ENCODE measurements at places on chromosomes 13 and 19.

DNA sequence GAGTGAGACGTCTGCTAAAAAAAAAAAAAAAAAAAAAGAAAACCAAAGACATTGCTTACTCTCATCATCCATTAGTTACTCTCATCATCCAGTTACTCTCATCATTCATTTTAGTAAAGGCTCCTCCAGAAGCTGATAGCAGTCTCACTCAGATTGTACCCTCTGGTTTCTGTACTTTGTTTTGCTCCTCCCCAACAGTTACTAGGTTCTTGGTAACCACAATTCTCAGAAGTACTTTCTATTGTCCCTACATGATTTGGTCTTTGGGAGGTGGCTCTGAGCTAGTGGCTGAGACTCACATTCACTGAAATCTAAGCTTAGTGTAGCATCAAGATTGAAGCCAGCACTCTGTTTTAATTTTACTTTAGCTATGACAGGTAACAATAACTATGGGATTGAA, 14.3 kb downstream of the ERICH4 start:
- no peak for DNase-seq

- DNase-seq: no peak
Measured at GRCh38 chr13:31092646-31093045, 69.1 kb downstream of the HSPH1 start.

GRCh38 chr19:34411216-34411615, 7.0 kb downstream of the PDCD2L start:
- DNase-seq: no peak

DNA sequence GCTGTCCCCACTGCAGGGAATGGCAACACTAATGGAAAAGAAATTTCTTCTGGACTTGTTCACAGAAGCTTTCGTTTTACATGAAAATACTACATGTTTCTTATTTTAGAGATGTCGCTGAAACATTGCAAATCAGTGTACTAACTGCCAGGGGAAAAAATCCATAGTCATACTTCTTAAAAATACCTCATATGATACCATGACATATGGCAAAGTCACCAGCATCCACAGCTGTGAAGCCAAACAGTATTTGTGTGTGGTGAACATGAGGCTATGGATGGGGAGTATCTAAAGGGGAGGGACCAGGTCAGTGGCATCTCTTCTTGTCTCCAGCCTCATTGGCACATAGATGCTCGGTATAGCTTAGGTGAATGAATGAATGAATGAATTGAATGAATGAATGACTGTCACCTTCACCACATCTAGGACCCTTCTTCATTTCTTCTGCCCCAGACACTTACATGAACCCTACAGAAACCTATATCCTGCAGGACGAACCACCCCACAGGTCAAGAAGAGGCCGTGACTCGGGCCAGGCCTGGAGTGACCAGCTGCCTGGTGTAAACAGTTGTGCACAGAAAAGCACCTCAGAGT, 14.6 kb upstream of the CD33 start:
- no peak for DNase-seq

GRCh38 chr13:82412749-82413148, 1469.5 kb downstream of the SLITRK1 start:
- no peak for DNase-seq

GRCh38 chr13:51683597-51683996, 99.3 kb downstream of the WDFY2 start:
- DNase-seq: no peak

GRCh38 chr13:32538143-32538620, 413 bp downstream of the N4BP2L2 start:
- no peak for DNase-seq

DNA sequence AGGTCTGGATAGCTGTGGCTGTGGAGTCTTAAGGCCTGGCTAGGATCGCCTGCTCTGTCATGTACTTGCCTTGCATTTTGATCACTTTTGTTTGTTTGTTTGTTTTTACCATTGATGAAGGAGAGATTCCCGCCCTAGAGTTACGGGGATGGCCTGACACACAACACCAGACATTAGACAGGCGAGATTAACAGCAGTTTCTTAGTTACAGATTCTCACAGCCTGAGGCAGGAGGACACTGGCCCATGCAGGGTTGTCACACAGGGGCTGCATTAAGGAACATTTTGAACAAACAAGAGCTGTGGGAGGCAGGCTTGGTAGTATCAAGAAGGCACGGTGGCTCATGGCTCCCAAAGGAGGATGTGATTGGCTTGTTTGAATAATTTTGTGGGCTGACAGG, 291.8 kb downstream of the HS6ST3 start:
- no peak for DNase-seq

- DNase-seq: no peak
Measured at GRCh38 chr19:5454743-5455142, 474 bp upstream of the ZNRF4 start.

- no peak for DNase-seq
Measured at GRCh38 chr13:74461011-74461410, 326.8 kb upstream of the KLF12 start.

- DNase-seq: no peak
Measured at GRCh38 chr13:25037057-25037813, 58.7 kb upstream of the PABPC3 start.

- DNase-seq: no peak
Measured at GRCh38 chr13:59588717-59589067, 575.0 kb downstream of the DIAPH3 start.

GRCh38 chr19:41479757-41480191, 36.8 kb downstream of the ERICH4 start:
- peak; percentile 12 for DNase-seq

DNA sequence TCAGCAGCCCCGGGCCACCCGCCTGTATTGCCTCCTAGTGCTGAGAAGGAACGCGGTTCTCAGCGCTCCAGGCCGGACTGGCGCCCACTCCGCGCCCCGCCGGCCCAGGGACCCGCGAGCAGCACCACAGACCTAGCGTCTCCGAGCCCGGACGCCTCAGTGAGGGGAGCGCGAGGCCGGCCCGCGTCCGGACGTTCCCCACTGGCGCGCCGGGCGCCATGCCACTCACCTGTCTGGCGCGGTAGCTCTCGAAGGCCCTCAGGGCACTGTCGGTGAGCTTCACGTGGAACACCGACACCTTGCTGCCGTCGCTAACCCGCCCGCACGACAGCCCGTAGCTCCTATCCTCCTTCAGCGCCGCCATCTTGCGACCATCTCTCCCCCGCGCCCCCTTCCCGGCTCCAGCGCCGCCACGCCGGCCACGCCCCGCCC, at the start of gene ELL:
ELL (minus strand) TSS at position 379 of the 432 bp plus-strand sequence; CDS start at position 364, 15 bp downstream.
- DNase-seq: no peak

- DNase-seq: no peak
Measured at GRCh38 chr13:106153041-106153440, 382.4 kb downstream of the EFNB2 start.

DNA sequence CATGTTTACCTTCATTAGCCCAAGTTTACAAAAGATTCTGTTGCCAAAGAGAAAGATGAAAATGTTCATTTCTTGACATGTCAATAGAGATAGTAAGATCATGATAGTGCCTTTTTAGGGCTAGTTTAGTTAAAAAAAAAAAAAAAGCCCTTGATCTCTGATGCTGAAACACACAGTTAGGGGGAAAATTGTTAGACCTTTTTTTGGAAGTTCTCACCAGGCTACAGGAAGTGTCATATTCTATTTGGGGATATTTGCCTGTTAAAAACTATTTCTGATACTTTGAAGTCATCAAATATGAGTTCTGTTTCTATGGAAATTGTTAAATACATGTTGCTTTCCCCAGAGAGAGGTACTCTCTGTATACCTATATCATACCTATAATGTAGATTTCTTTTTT, 21.6 kb downstream of the SLAIN1 start:
- DNase-seq: no peak

DNA sequence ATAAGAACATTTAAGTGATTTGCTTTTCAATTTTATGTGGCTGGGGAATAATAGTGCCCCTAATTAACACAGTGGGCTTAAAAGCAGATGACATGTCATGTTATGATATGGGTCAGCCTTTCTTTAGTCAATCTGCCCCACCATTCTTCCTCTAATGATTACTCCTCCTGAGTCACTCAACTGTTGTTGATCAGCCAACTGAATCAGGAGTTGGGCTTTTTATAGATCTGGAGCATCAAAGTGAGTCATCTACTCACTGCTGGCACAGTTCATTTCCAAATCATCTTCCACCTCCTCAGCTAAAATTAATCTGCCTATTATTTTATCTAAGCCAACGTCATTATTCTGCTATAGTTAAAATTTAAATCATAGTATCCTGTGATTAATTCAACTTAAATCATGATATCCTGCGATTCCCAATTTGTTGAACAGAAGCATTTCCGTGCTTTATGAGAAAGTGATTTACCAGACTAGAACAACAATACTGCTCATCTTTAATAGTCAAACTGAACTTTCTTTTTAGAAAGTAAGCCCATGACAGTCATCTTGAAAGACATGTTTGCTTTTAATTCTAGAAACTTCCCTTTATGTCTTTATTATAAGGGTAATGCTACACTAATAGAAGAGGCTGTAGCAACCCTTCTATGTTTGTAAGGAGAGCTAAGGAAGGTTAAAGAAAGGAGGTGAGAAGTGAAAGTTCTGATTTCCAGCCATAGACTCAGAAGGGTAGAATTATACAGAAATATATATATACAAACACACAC, 551.4 kb downstream of the TBC1D4 start:
- DNase-seq: no peak

DNA sequence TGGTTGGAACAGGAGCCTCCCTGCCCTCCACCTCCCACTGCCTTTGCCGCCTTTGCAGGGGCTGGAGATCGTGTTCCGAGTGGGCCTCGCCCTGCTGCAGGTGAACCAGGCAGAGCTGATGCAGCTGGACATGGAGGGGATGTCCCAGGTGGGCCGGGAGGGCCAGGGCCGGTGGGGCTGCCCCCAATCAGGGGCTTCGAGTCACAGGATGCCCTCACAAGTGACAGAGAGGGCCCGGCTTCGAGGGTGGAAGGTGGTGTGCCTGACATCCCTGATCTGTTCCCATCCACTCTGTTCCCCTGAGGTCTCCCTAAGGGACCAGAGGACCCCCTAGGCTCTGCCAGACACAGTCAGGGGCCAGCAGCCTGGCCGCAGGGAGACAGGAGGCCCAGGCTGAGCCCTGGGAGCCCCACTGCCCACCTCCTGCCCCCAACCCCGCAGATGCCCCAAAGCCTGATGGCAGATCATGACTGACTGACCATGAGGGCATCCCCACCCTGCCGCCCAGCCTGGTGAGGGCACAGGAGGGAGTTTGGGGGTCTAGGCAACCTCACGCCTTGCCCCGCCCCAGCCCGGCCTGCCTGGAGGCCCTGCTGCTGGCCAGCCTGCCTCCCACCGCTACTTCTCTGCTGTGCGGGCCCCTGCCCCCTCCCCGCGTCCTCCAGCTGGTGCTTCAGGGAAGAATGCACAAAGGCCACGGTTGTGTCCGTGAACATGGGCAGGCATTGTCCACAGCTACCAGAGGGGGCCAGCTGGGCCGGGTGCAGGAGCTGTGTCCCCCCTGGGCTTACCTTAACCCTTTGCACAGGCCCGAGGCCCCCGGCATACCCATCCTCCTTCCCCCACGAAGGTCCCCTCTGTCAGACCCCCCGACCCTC, 21.8 kb downstream of the EVI5L start:
- DNase-seq: no peak

DNA sequence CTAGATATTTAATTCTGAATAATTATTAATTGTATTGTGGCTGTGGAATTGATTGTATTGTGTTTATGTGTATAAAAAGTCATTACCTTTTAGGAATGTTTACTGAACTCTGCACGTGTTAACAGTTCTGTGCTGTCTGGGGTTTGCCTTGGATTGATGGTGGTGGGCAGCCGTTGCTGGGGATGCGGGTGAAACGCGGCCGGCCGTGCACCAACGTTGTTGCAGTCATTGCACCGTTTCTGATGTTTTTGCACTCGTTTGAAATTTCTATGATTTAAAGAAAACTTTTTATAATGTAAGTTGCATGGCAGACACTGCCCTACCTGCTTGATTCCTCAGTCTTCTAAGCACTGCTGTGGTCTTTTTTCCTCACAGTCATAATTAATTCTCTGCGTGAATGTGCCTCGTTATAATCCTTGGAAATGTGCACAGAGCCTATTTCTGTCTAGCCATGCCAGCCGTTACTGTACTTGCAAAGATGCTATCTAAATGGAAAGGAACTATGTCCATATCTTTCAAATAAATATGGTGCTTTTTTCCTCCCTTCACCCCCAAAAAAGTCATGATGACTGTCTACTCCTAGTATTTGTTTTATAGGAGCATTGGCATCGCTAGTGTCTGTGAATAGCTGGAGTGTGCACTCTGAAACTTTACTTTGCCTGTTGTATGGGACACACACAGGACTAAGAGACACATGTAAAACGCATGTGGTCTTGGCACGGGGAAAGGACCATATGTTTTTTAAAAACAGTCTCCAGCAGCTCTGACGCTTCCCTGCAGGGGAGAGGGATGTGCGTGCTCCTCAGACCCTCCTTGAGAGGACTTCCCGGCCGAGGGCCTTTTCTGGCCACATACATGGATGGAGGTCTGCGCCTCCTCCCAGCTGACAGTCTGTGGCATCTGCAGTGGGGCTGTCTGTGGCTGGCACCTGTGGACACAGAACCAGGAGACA, 40.7 kb upstream of the MCF2L start:
- no peak for DNase-seq

DNA sequence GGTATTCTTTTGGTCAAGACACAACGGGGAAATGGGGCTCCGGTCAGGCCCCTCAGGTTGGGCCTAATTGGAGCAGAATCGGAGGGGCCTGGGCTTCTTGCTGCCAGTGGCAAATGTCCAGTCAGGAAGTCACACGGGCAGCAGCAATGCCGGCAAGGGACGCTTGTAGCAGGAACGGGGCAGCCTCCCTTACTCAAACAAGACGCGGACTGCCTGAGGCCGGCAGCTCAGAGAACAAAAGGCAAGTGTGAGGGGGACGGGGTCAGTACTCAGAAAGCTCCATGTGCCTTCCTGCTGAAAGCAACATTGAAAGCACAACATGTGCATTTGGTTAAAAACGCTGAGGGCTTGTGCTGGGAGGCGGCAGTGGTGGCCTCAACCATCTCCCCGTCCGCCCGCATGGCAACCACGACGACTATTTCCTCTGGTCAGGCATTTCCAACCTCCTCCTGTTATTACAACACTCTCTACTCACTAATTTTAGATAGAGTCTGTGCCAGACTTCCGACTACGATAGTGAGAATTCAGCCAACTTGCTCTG, 20.5 kb upstream of the RASA3 start:
- no peak for DNase-seq

GRCh38 chr13:35814605-35815011, 316.6 kb downstream of the DCLK1 start:
- DNase-seq: no peak

GRCh38 chr13:48585456-48585840, 52.6 kb upstream of the RCBTB2 start:
- DNase-seq: no peak

GRCh38 chr13:26186995-26187394, 35.1 kb downstream of the RNF6 start:
- no peak for DNase-seq

GRCh38 chr19:38944981-38945506, 14.3 kb downstream of the MRPS12 start:
- no peak for DNase-seq

GRCh38 chr13:54775501-54776191, 1747.0 kb downstream of the OLFM4 start:
- DNase-seq: no peak
